NCI-H1105 treated with DMSO at 0.1 percent for 48 hours (cell line): ENCODE measurements at places on chromosomes 13 and 19.

- no peak for DNase-seq
These were observed at the start of gene IGFLR1 for GRCh38 chr19:35742121-35742724. Gene IGFLR1 (minus strand): TSS chr19:35742452. CDS start chr19:35741180, 1,272 bp downstream.

GRCh38 chr19:14366529-14366928, 14.7 kb upstream of the ADGRE5 start:
- peak; percentile 17 for DNase-seq

GRCh38 chr19:18292810-18293641, 11.6 kb upstream of the JUND start:
- peak; percentile 11 for DNase-seq

DNA sequence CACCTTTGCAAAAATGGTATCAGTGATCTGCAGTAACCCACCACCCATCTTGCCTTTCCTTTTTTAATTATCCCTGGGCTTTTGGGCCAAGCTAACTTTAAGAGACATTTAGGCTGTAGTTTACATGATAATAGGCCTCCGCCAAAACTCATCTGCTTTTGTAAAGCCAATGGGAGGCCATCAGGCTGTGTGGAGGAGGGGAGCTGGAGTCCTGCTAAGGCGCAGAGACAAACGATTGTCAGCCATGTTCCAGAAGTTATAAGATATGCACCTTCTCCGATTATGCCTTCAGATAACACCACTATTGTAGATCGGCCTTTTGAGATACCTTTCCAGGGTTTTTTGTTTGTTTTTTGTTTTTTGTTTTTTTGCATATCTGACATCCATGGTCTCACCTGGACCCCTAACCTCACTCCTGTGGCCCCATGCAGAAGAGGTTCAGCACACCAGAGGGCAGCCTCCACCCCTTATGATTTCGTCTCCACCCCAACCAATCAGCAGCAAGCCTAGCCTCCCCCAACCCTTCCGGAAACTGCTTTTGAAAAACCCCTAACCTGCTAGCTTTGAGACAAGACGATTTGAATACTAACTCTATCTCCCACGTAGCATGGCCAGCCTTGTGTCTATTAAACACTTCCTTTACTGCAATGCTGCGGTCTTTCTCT, 113.9 kb upstream of the UBL3 start:
- DNase-seq, result no peak

DNA sequence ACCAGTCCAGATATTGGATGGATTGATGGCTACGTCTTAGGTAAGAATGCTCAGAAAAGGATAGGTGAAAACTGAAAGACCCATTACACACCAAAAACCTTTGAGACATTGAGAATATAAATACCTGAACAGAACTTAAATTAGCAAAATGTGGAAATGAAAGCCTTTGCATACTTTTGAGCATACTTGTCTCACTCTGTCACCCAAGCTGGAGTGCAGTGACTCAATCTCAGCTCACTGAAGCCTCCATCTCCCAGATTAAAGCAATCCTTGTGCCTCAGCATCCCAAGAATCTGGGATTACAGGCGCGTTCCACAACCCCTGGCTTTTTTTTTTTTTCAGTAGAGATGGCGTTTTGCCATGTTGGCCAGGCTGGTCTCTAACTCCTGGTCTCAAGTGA, 695.3 kb downstream of the DACH1 start:
- DNase-seq, result no peak

DNA sequence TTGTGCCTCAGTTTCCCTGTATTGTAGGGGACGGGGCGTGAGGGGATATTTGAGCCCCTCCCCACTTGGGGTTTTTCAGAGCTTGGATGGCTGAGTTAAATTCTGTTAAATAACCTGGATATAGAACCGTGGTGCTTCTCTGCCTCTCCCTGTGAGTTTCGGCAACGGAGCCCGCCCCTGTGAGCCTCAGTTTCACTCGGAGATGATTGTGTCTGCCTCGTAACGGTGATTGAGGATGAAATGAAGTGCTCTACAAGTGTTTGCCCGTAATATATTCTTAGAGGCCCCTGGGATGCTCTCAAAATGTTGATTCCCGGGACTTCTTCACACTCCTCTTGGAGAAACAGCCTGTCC, 509 bp downstream of the KXD1 start:
- no peak for DNase-seq

DNA sequence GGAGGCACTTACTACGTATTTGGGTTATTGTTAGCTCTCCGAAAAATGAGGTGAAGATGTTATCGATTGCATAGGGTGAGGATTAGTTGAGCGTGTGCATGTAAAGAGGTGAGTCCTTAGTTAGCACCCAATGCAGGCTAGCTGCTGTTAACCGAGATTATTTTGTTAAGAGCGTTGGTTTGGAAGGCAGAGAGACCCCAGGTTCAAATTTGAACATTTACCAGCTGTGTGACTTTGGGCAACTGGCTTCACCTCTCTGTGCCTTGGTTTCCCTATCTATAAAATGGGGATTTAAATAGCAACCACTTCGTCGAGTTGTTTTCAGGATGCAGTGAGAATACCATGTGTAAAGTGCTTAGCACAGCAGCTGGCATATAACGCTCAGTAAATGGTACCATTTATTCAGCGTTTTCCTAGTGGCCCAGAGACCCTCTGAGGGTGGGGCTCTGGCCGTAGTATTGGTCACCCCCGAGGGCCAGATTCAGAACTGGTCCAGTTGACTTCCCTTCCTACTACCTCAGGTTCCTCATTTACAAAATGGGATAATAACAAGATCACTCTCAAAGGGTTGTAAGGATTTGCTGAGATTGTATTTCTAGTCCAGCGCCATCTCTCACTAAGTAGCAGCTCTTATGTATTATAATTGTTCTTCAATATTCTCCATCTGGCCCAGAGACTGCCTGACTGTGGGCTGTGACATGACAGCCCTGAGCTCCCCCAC, 887 bp downstream of the SIPA1L3 start:
- no peak for DNase-seq
